ENCODE measurements at places on chromosomes 4 and X.

DNA sequence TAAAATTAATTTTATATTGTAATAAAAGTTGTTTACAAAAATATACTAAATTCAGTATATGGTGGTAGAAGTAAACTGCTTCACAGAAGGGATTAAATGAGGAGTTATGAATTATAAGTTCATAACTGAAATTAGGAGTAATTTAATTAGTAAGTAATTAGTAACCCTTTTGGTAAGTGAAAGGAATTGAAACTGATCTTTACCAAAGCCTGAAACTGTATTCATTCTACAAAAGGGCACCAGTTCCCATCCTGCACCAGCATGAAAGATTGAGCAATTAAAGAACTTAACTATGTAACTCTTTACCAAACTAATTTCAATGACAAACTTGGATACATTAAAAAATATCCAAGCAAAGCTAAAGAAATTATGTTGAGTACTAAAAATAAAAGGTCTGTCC lies 8.2 kb downstream of the MED14 start:
- no peak for DNase-seq

DNA sequence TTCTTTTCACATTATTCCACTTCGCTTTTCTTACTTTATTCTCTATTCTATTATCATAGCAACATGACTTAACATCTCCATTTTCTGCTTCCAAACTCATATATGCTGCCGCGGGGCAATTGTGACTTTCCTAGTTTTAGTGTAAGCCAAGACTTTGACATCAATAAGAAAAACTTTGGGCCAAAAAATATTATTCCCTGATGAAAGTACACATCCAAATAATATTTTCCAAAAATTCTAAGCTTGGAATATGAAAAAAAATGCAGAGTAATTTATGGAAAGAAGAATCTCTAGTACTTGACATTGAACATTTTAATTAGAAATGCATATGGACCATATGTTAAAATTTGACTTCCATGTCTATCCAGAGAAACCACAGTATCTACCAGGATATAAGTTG lies 995.1 kb upstream of the INTU start:
- DNase-seq, result no peak

GRCh38 chrX:1306909-1307625 lies 29.5 kb upstream of the IL3RA start:
- DNase-seq, result no peak

GRCh38 chrX:13339607-13340006 lies 19.8 kb upstream of the ATXN3L start:
- DNase-seq, result no peak

DNA sequence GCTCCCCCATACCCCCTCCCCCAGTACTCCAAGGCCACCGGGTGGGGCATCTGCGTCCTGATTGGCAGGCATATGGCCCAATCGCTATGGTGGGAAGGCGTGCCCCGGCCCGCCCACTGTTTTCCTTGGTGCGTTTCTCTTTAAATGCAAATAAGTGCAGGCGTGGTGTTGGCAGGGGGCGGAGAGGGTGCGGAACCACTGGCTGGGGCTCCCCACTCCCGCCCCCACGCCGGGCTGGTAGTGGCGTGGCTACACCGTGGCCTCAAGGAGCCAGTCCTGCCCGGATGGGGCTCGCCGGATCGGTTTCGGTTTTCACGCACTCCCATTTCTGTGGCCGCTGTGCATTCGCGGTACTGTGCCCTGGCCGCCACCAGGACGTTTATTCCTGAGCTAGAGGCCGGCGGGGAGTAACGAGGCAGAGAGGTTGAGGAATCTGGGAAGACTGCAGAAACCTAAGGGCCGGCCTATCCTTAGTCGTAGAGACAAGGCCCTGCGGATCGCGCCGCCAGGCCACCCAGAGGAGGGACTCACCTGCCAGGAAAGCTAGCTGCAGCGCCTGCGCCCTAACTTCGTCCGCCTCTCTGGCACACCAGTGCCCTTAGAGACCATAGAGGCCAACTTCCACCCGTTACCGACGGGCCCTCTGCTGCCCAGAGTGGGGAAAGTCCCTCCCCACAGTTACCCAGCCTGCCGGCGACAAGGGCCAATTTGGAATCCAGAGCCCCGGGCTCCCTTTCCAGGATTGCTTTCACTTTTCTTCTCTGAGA lies 410 bp upstream of the AMER1 start:
- peak; percentile 81 for DNase-seq

- no peak for DNase-seq
Observed at GRCh38 chr4:47533689-47534347, 48.7 kb downstream of the ATP10D start.
